ENCODE measurements at places on chromosomes 2 and 18.

- DNase-seq = no peak
Measured at GRCh38 chr18:44458777-44459176, 221.9 kb upstream of the SETBP1 start.

- no peak for DNase-seq
Measured at GRCh38 chr18:9596226-9596625, 18.1 kb downstream of the PPP4R1 start.

GRCh38 chr2:56410140-56410539 is 226.3 kb downstream of the CCDC85A start:
- no peak for DNase-seq

GRCh38 chr2:191626497-191627151 is 51.3 kb upstream of the NABP1 start:
- DNase-seq = no peak

DNA sequence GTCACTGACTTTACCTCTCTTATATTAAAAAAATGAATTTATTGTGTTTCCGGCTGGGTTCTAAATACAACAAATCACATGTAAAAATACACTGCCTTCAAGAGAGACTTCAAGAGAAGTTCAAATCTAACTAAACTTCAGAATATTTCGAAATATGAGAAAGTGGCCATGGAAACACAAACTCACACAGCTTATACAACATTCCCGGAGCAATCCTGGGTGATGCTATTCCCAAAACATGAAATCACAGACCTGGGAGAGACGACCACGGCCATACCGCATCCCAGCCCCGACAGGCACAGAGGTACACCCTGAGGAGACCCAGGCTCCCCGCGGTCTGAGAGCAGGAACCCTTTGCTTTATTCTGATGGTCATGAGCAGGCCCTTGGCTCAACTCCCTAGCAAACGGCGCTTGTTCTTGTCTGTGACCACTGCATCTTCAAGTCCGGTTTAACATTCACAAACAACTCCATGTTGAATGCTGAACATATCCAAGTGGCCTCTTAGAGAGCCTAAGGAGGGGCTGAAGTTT is 185.4 kb upstream of the REV1 start:
- no peak for DNase-seq

DNA sequence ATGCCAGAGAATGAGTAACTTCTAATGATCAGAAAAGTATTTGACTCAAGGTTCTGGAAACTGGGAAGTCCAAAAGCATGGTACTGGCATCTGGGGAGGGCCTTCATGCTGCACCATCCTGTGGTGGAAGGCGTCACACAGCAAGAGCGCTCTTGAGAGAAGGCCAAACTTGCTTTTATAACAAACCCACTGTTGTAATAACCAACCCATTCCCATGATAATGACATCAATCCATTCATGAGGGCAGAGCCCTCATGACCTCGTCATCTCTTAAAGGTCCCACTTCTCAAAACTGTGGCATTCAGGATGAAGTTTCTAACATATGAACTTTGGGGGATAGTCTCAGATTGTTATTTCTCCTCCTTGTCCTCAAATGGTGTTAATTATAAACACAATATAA is 67.8 kb downstream of the COA5 start:
- no peak for DNase-seq

GRCh38 chr2:101145406-101145805 is 5.8 kb downstream of the TBC1D8 start:
- no peak for DNase-seq

DNA sequence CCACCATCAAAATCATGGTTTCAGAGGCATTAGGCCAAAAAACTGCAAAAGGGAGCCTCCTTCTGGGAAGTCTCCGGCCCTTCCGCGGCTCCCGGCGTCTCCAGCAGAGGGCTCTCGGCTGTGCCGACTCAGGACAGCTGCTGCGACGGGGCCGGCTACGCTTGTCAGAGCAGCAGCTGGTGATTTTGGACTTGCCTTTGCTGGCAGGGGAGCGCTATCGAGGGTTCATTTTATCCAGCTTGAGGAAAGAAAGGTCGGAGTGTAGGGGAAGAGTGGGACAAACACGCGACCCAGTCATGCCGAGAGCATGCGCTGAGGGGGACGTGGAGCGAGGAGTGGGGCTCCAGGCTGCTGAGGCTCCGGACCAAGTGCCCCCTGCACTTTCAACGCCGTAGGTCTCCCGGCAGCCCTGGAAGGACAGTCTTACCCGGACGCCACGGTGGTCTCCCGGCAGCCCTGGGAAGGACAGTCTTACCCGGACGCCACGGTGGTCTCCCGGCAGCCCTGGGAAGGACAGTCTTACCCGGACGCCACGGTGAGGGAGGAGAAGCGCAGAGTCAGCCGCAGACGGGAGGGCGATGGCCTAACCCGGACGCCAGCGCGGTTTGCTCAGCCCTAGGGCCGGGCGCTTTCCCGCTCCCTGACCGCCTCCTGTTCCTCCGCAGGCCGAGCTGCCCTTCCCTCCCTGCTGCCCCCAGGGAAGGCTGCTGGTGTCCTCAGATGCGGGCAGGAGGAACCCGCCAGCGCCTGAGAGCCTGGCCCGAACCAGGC is 21.7 kb downstream of the DDX18 start:
- DNase-seq = peak; percentile 26

GRCh38 chr2:116319935-116320334 is 1494.6 kb upstream of the DDX18 start:
- DNase-seq = no peak

GRCh38 chr2:32963941-32964340 is 17.2 kb downstream of the LTBP1 start:
- no peak for DNase-seq

GRCh38 chr2:232926431-232926939 is 56.4 kb downstream of the SNORC start:
- no peak for DNase-seq

DNA sequence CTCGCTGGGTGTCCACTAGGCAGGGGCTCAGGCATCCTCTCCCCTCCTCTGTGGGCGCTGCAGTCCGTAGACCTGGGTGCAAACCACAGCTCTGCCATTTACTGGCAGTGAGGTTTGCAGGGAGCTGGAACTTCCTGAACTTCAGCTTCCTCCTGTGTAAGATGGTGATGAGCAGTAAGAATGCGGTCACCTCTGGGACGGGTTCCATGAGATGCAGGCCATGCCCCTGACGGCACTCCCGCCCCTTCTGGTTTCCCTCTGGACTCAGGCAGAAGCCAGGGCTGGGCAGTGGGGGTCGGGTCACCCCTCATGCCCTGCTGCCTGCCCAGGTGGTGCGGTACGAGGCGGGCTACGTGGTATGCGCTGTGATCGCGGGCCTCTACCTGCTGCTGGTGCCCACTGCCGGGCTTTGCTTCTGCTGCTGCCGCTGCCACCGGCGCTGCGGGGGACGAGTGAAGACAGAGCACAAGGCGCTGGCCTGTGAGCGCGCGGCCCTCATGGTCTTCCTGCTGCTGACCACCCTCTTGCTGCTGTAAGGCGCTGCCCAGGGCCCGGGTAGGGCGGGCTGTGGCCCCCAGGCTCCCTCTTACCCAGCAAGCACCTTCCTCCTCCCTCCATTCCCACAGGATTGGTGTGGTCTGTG is 1.5 kb downstream of the PROM2 start:
- no peak for DNase-seq

- DNase-seq = no peak
Measured at GRCh38 chr2:152492131-152492530, 157.2 kb downstream of the FMNL2 start.

DNA sequence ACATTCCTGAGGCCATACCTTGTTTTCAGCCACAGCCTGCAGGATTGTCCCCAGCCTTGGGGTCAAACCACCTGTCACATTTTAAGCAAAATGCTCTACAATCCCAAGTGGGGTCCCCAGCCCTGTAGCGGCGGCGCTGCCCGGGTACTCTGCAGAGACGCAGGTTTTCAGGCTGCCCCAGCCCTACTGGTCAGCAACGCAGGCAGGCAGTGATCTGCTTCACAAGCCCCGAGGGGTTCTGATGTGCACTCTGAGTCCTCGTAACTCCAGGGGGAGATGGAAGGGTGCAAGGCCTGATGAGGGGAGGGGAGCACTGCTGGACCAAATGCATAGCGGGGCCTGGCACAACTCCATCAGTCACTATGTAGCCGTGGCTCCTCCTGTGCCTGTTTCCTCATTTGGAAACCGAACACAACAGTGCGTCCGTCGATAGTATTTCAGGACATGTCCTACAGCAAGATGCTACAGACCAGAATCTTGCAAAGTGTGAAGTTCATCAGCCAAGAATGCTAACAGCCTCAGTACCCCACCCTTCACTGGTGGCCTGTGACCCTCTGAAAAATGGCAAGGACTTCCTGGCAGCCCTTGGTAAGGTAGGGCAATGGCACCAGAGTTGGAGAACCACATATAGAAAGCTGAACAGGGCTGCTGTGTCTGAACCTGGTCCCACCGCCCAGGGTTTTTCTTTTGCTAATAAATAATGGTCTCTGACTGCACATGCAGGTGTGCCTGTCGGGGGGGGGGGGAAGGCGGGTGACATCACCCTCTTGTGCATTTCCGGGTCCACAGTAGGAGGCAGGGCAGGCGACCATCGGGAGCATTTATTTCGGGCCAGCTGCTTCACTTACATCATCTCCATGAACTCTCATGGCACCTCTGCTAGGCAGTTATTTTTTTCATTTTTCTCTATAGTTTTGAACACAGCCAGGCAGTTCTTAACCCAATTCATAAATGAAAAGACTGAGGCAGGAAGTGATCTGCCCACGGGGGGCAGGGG is 50.6 kb upstream of the TFCP2L1 start:
- DNase-seq = no peak

GRCh38 chr2:237230355-237230754 is 144.7 kb downstream of the COPS8 start:
- DNase-seq = no peak

GRCh38 chr2:234611209-234611608 is 114.3 kb upstream of the ARL4C start:
- no peak for DNase-seq

DNA sequence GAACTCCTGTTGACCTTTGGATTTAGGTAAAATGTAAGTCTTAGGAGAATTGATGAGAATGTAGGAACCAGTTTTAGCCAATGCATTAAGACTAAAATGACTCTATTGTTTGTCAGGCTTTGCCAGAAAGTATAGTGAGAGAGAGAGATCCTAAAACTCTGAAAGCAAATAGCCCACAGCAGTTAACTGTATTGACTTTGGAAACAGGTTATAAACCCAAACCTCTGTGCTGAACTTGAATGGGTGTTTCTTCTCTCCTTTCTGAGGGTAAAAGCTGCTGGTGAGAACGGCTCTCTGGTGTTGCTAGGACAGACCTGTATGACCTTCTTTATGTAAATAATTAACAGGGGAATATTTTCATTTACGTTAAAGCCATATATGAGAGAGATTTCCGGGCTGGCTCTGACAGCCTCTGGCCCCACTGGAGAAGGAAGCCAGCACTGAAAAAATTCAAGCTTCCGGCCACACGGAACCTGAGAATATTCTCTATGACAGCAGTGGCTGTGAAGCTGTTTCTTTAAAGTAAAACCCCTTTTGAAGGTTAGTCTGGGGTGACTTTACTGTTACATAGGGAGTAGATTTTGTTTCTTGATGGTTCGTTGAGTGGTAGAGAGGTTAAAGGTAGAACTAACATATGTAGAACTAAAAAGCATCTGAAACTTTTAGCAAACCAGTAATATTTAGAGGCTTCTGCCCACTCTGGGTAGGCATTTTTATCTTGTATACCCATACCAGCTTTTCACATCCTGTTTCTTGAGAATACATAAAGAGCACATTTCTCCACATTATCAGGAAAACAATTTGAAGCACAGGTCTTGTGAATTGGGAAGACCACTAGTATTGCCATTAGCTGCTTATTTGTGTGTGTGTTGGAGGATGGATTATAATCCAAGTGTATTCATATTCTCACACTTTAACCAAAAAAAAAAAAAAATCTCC is 123.8 kb downstream of the SPTBN1 start:
- no peak for DNase-seq

DNA sequence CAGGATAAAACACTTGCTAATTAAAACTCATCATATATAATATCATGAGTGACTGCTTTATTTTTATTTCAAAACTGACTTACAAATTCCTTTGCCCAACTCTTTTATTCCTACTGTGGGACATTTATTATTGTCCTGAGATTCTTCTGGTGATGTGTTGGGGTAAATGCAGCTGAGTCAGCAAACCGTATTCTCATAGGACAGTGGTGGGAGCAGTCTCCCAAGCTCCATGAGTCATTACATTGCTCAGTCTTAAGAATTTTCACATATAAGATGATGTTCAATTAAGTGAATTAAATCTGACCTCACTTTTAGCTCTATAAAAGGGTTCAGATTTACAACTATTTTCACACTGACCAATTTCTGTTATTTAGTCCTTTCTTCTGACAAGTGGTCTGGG is 1530.7 kb downstream of the LRP1B start:
- DNase-seq = no peak

GRCh38 chr18:71370095-71370494 is 1081.2 kb downstream of the SOCS6 start:
- DNase-seq = no peak

- DNase-seq = no peak
Measured at GRCh38 chr2:24512404-24512803, 21.4 kb downstream of the NCOA1 start.

- no peak for DNase-seq
Measured at GRCh38 chr18:24000613-24001490, 13.7 kb upstream of the TTC39C start.

DNA sequence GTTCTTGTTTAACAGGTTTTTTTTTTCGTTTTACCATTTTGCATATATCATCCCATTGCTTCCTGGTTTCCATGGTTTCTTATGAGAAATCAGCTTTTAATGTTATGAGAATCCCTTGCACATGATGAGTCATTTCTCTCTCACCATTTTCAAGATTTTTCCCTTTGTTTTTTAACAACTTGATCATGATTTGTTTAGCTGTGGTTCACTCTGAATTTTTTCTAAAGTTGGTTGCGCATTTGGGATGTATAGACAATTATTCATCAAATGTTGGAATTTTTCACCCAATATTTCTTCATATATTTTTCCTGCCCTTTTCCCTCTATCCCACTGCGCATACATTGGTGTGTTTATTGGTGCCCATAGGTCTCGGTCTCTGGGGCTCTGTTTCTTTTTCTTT is 42.4 kb upstream of the BIN1 start:
- DNase-seq = no peak

DNA sequence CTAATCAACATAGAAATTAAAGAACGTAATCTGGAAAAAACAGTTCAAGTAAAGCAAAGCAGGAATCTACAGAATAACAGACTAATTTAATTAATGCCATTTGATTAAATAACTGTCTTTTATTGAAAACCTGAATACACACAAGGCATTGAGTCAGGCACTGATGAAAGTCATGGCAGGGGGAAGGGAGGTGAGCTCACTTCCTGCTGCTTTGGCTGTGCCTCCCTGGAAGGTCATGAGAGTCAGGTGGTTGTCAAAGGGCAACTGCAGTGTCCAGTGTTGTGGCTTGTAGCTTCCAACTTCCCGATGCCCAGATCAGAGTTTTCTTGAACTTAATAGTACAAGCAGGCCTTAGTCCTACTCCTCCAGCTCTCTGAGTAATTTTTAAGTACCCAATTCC is 180.9 kb downstream of the PID1 start:
- no peak for DNase-seq

- DNase-seq = no peak
Measured at GRCh38 chr2:211455216-211455841, 898.9 kb downstream of the CPS1 start.

GRCh38 chr2:192886636-192887035 is 691.9 kb upstream of the TMEFF2 start:
- no peak for DNase-seq
